ENCODE measurements at places on chromosomes 3 and 15. TPM values are rescaled to one million over a fixed set of nuclear protein-coding genes. Genes with fewer than 3 reads are reported as not detected.
A peak's percentile ranks its signal among the peaks of the same experiment; 100 is the strongest.

CX3CR1 gene
- polyA plus RNA-seq: 2.1 TPM

DNA sequence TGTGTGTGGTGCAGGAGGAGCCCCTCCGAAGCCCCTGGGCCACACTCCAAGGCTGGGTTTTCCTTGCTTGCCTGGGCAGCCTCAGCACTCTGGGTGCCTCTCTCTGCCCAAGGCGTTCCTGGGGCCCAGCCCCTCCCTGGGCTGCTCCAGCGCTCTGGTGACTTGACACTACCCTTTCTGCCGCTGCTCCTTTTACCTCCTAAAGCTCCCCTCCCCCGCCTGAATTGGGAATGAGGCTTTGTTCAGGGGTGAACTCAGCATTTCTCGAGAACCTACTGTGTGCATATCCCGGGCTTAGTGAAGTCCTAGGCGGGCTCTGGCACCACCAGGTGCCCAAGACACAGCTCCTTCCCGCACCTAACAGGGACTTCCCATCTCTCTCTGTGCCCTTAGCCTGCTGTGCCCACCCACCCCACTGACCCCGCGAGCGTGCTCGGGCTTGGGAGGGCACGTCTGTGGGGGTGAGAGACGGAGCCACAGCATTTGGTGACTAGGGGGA is 1.2 kb upstream of the BAHD1 start:
- no peak for DNase-seq

DNA sequence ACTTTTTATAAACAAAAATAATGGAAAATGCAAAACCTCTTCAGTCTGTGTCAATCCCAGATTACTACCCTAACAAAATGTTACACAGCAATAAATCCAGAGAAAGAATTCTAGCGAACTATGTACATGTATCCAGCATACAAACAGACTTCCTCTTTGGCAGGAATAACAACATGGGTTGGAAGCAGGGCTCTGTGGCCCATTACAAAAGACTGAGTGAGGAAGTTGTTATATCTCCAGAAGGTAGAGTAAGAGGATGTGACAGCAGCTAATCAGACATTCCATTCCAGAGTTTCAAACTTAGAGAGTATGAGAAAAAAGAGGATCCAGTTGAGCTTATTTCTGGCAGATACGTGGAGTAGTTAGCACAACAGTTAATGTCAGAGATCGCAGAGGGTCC is 294.0 kb upstream of the PLSCR5 start:
- no peak for DNase-seq

UROC1 gene
- polyA plus RNA-seq: 0.23 TPM

AMIGO3 gene
- polyA plus RNA-seq: 0.66 TPM

KCNMB3 gene
- polyA plus RNA-seq: 11.5 TPM

- DNase-seq: no peak
Measured at GRCh38 chr3:183917776-183918175, 33.1 kb upstream of the PARL start.

UBA3 gene
- 106 TPM for polyA plus RNA-seq

SI gene
- not detected for polyA plus RNA-seq

DNA sequence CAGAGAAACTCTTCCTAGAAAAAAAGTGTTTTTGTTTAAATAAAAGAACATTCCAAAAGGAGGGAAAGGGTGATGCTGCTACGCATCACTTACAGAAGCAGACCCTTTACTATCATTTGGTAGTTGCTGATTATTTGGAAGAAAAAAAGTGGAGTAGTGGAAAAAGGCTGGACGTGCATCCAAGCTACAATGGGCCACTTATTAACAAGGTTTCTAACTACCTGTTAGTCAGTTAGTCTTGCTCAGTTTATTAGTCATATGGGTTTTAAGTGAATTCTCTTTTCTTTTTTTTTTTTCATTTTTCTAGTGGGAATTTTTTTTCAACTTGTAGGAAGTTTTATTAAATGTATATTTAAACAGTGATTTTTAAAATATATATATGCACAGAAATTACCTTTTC is 866.0 kb downstream of the MCTP2 start:
- DNase-seq: no peak

DNA sequence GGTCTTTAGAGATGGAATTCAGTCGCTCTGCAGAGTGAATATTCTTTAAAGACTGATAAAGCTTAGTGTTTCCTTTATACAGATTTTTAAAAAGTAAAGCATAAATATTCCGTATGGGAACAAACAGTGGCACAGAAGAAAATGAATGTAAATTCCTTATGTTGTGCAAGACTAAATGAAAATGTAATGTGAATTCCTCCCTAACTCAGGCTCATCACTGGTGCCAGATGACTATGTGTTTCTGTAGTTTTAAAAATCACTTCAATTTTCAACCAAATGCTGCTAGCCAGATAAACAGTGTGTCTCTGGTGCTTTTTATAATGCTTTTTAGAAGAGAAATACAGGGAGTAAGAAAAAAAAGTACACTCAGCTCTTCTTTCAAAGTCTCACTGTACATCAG is 154.8 kb upstream of the SNTN start:
- DNase-seq: no peak

GRCh38 chr15:42921342-42921731 is 759 bp upstream of the TTBK2 start:
- DNase-seq: no peak

PLA2G4D gene
- 0.16 TPM for polyA plus RNA-seq

DNA sequence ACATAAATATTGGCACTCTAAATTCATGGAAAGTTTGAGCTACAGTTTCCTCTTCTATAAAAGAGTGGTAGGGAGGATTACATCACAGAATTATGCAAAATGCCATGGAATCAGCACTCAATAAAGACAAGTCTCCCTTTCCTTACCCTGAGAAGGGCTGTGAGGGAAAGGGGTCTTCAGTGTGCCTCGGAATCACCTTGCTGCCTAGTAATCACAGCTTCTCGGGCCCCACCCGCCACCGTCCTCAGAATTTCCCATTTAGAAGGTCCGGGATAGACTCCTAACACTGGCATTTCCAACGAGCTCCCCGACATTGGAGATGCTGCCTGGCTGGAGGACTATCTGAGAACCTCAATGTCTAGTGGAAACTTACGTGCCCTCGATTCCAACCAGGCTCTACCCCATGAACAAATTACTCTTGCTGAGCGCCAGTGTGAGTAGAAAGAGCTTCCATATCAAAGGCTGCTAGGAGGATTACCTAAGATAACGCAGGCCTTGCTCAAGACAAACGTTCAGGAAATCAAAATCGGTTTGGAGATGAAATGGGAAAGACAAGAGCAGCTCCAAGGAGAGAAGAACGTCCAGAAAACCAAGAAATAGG is 92.1 kb upstream of the CHD2 start:
- no peak for DNase-seq

GRCh38 chr15:40536501-40536900 is 28.3 kb downstream of the CCDC32 start:
- DNase-seq: peak; percentile 33

GRCh38 chr15:90336705-90337141 is 15.4 kb upstream of the ZNF774 start:
- no peak for DNase-seq

MB21D2 gene
- 5.7 TPM for polyA plus RNA-seq
